ENCODE measurements at places on chromosomes 11 and 22.

DNA sequence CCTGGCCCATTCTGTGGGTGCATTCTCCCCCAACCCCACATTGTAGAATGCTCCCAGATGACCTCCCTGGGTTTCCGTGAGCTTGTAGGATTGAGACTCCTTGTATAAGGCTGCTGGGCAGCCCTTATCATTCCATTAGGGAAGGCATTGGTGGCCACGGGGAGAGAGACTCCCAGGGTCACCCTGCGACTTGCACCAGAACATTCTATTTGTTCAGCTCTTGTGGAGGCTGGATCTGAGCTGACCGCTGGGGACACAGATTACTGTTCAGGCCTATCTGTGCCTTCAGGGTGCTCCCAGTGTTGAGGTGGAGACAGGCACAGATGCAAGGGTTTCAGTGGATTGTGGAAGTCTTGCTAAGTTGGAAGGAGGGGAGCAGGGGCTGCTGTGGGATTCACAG lies 17.8 kb downstream of the MICALL1 start:
- no peak for DNase-seq

DNA sequence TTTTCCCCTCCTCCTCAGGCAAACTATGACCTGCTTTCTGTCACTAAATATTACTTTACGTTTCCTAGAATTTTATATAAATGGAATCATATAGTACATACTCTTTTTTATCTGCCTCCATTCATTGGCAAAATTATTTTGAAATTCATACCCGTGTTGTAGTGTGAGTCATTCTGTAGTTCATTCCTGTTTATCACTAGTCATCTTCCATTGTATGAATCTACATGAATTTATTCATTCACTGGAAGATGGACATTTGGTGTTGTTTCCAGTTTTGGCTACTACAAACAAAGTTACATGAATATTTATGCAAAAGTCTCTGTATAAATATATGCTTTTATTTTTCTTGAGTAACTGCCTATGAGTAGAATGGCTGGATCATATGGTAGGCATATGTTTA lies 60.7 kb upstream of the OPCML start:
- DNase-seq, result no peak

- peak; percentile 54 for DNase-seq
Measured at GRCh38 chr11:91921974-91922373, 302.6 kb upstream of the FAT3 start.

- peak; percentile 57 for DNase-seq
Measured at GRCh38 chr11:26947379-26947844, 46.5 kb upstream of the FIBIN start.

DNA sequence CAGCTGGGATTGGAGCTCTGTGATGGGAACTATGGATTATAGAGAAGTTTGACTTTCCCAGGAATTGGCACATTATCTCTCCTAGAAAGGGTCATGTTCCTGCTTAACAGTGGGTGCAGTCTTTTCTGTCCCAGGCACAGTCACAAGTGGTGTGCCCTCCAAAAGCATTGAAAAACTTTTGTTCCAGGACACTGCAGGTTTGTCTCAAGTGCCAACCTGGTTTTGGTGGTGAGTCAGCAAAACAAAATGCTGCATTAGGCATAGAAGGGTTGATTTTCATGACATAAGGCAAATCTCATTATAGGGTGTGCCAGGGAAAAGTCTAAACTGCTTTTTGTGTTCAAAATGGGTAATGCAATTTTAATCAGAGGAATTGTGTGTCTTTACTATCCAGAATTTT lies 4.9 kb downstream of the HTATIP2 start:
- DNase-seq, result peak; percentile 35

- DNase-seq, result no peak
Measured at GRCh38 chr11:8080674-8081590, at the start of gene TUB. Gene TUB (plus strand): TSS chr11:8081211. CDS start chr11:8081511, 300 bp downstream.

- no peak for DNase-seq
Measured at GRCh38 chr11:116062129-116062489, 557.9 kb upstream of the CADM1 start.

DNA sequence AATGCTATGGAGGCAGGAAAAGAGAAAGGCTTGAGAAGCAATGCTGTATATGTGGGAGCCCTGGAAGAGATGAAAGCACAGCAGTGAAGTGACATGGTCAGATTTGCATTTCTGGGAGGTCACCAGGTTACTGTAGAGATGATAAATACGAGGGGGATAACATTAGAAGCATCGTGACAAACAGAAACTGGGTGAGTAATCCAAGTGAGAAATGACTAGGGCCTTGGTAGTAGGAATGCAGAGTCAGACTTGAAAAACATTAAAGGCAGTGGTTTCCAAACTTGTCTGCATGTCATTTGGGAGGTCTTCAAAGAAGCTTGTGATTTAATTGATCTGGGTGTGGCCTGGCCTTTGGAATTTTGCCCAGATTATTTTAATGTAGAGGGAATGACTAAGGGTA lies 43.9 kb downstream of the CCDC34 start:
- peak; percentile 71 for DNase-seq

DNA sequence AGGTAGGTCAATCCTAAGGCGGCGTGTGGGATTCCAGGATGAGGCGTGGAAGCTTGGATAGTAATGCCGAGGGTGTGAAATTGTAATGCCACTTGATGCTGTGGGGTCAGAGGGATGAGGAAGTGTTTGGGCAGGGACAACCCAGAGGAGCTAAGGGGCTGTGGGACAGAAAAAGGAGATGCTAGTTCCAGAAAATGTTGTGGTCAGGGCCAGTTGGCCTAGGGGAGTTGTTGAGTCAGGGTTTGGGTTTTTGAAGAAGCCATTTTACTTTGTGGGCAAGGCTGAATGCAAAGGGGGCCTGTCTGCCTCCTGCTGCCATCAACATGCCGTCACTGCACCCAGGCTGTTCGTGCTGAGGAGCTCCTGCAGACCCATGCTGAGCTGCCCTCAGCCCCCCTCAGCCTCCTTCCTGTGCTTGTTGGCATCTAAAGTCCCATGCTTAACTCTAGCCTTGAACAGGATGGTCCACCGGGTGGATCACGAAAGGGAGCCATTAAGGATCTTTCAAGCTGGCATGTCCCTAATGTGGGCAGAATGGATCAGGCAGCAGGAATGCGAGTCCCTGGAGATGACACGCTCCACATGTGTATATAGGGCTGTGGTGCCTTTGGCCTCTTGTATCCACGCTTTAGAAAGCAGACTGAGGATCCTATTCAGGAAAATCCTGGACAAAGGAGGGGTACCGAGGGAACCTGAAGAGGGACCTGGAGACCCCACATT lies 2.1 kb downstream of the C11orf16 start:
- no peak for DNase-seq

GRCh38 chr11:122910775-122911174 lies 28.2 kb downstream of the JHY start:
- no peak for DNase-seq

GRCh38 chr22:48631288-48631863 lies 1196.3 kb downstream of the BRD1 start:
- DNase-seq, result no peak

DNA sequence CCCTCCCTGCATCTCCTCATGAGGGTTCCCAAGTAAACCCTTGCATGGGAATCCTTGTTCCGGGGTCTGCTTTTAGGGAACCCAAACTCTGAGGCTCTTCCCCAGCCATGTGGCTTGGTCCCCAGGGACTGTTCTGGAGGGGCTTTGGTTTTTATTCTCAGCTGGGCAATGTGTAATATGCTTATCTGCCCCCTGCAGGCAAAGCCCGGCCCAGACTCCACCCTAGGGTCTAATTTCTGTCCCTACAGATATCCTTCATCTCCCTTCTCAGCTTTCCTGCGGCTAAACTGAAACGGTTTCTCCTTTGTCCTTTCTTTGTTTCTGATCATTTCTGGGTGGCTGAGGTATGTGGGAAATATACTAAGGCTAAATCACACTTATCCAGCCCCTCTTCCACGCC lies 37.1 kb downstream of the TST start:
- DNase-seq, result no peak

GRCh38 chr22:20532256-20532993 lies 25.0 kb downstream of the MED15 start:
- no peak for DNase-seq

DNA sequence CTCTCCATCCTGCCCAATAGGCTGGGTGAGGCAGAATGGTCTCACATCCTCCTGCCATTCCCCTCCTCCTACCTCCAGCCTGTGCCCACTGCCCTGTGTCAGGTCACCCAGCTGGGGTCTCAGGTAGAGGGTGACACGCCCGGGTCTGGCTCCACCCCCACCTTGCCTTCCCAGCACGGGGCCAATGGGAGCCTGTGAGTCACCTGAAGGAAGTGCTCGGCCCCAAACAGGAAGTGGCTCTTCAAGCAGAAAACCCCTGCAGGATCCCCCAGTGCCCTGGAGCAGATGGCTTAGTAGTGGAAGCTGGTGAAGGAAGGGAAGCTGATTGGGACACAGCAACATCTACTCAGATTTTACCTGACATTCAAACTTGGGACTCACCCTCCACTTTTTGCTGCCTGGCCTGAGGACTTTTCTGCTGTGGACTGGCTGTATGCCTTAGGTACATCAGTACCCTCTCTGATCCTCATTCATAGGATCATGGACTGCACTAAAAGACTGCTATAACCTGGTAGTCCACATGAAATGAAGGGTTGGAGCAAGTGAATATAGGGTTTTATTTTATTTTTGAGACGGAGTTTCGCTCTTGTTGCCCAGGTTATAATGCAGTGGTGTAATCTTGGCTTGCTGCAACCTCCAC lies 33.4 kb downstream of the GDPD5 start:
- peak; percentile 76 for DNase-seq

DNA sequence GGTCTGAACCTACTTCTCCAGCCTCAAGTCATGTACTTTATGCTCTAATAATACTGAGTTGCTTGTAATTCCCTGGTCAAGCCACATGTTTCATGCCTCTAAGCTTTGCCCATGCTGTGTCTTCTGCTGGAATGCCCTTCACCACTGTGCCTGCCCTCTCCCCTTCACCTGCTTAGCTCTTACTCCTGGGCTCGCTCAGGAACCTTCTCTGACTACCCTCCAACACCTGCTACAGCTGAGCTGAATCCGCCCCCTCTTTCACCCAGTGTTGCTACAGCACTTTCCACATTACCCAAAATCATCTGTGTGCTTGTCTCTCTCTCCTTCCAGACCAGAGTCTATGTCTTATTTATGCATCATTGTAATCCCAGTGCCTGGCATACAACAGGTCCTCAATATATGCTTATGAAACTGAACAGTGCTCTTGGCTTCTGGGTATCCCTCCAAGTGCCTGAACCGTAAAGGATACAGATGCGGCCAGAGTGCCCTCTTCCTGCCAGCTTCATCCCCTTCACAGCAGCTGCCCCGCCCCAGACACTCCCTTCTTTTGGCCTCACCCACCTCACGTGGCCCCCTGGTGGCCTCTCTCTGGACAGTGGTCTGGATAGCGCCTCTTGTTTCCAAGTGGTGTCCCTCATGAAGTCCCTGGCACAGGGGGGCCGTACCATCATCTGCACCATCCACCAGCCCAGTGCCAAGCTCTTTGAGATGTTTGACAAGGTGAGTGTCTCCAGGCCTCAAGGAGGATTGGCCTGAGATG lies 7.1 kb downstream of the ABCG4 start:
- peak; percentile 12 for DNase-seq

DNA sequence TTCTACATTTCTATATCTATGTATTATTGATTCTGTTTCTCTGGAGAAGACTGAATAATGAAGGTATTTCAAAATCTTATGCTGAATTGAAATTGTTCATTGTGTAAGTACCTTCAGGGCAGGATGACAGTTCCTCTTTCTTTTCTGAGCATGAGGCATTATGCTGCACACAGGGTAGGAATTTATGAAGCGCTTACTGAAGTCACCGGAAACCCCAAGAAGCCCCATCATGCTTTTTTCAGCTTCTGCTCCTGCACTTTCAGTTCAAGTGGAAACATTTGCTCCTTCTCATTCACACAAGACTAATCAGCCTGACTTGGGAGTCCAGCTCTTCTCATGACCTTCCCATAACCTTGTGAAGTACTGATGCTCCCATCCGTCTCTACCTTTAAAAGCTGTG lies 314.7 kb upstream of the SORL1-AS1 start:
- DNase-seq, result no peak

GRCh38 chr22:30918761-30919160 lies 49.8 kb downstream of the MORC2 start:
- no peak for DNase-seq

- DNase-seq, result no peak
Measured at GRCh38 chr11:131964698-131965483, 594.5 kb downstream of the NTM start.

DNA sequence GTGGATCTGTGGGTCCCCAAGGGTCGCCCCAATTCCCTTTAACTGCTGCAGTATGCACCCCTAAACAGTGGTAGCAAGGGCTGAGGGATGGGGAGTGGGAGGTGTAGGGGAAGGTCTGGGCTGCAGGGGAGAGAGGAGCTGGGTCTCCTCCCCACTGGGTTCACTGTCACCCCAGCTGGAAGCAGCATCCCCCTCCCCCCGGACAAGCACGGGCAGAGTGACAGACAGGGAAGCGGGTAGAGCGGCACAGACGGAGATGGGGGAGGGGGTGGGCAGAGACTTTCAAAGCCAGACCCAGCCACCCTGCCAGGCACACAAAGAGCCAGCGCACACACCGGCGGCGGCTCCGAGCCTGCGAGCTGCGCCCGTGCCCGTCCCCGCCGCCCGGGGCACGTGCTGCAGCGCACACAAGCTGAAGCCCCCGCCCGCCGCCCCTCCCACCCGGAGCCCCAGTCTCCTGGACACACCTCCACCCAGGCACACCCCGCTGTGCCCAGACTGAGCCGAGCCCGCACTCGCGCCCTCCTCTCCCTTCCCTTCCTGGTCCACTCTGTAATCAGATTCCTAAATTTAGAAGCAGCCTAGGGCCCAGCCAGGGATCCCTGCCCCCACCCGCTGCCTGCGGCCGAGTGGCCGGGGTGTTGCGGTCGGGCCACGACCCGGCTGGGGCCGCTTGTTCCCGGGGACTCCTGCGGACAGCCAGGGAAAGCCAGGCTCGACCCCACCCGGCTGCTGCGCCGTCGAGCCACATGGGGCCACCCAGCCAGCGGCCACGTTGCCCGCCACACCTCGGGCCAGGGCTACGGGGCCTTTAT lies 935 bp upstream of the RCOR2 start:
- DNase-seq, result no peak

DNA sequence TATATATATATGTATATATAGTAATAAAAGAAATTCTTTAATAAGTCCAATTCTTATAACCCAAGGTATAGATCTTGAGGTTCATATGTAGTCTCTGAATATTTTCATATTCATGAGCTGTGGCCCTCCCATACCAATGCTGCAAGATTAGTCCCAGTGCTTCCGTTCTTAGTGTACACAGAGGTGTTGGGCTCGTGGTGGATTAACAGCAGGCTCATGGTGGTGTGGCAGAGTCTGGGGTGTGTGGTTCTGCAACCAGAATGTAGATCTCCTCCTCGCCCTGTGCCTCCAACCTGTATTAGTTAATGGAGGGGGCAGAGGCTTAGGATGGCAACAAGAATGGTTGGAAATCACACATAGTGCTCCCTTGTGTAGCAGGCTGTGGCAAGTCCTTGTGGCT lies 16.8 kb downstream of the PRDM10 start:
- no peak for DNase-seq

DNA sequence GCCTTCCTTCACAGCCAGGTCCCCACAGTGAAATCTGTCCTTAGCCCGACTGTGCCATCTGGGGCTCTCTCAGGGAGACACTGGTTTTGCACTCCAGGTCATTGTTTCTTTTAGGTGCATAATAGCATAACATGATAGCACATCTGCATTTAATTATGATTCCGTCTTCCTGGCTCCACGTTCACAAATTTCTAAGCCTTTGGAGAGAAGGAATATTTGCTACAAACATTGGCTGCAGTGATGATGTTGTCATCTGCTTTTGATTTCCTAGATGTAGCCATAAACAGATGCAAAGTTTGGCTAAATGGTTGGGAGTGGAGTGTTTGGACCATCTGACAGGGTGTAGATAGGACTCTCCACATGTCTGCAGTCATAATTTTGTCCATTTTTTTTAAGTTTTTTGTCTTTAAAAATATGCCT lies 12.0 kb upstream of the CAT start:
- no peak for DNase-seq
